Tongue (tissue), 3 donors: ENCODE measurements at places on chromosomes 7 and 10. TPM values are rescaled to one million over a fixed set of nuclear protein-coding genes. Genes with fewer than 3 reads are reported as not detected.
A peak's percentile ranks its signal among the peaks of the same experiment; 100 is the strongest.

- DNase-seq, result peak; percentile 90
Measured at GRCh38 chr10:117496616-117497028, 45.9 kb upstream of the EMX2 start.

GRCh38 chr7:87912121-87912520 is 21.9 kb upstream of the ADAM22 start:
- no peak for DNase-seq

DNA sequence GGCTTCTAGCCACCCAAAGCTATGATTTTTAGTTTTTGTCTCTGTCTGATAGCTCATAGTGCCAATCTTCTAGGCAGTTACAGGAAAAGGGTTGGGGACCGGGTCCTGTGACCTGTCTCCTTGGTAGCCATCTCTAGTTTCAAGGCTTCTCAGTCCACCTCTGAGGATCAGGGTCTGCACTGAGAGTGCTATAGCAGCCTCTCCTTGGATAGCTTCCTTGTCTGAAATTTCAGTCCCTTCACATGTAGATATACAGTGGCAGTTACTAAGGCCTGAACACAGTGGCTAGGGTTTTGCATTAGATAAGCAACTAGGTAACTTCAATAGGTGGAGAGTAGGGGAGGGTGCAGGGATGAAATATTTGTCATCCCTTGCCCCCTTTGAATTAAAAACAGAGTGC is 321.3 kb downstream of the SEMA3D start:
- no peak for DNase-seq

GRCh38 chr10:29427667-29428066 is 138.8 kb downstream of the LYZL1 start:
- no peak for DNase-seq

- peak; percentile 77 for DNase-seq
Measured at GRCh38 chr7:28093623-28094232, 86.9 kb downstream of the JAZF1 start.

The LRRC17 gene
- 38.0 TPM for total RNA-seq

DNA sequence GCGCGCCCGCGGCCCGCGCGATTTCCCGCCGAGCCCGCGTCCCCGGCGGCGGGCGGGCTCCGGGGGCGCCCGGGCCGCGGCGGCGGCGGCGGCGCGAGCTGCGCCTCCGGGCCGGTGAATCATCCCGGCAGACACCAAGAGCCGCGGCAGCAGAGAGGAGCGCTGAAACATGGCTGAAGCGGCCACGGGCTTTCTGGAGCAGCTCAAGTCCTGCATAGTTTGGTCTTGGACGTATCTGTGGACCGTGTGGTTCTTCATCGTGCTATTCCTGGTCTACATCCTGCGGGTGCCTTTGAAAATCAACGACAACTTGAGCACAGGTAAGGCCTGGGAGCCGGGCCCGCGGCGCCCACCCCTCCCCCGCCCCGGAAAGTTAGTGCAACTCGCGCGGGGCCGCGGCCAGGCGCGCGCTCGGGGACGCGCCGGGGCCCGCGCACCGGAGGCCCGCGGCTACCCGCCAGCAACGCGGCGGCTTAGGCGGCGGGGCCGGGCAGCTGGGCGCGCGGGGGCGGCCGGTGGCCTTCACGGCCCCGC is at the start of gene ST7:
ST7 (plus strand) TSS at position 130 of the 534 bp plus-strand sequence; CDS start at position 170, 40 bp downstream.
- DNase-seq, result peak; percentile 84

- DNase-seq, result no peak
Measured at GRCh38 chr7:17078298-17078697, 196.5 kb upstream of the AGR3 start.
